Activated CD4-positive, alpha-beta T cell treated with anti-CD3 and anti-CD28 coated beads for 48 hours (primary cell): ENCODE measurements at places on chromosomes 2 and 18.

DNA sequence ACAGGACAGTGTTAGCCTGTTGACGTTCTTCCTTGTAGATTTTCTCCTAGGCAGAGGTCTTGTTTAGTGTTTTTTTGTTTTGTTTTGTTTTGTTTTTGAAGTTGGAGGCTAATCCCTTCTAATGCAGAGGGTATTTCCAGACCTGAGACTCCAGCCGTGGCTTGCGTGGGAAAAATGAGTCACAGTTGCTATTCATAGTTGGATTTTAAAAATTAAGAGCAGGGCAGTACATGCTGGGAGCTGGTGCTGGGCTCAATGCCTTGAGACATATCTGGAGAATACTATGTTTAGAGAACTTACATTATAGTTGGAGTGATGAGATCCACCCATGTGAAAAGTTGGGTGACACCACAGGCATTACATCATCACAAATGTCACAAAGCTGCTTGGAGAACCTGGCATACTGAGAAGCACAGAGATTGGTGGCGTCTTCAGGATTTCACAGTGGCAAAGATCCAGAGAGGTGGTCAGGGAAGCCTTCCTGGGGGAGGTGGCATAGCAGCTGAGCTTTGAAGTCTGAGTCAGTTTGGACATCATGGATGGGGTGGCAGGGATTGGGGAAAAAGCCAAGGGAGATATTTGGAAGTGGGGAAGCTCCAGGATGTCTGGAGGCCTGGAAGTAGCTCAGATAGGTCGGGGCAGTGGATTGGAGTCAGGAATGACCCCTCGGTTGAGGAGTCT is 249.4 kb downstream of the LOXHD1 start:
- no peak for DNase-seq

- DNase-seq: no peak
Measured at GRCh38 chr2:117693154-117693553, 121.3 kb upstream of the DDX18 start.

GRCh38 chr2:105470979-105471378 is 72.1 kb upstream of the FHL2 start:
- no peak for DNase-seq

DNA sequence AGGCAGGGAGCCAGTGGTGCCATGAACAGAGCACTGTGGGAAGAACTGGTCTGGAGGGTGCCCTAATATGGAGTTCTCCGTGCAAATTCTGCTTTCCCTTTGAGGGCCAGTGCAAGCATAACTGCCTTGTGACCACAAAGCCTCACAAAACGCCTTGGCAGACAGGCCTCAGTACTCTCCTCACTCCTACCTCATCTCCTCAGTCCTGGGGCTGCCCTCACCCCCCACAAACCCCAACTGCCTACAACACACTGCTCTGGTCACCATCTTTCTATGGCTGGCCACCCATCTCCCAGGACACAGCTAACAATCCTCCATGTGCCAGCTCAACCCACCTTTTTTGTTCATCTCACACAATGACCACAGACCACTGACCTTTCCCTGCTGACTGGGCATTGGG is 8.9 kb downstream of the COX5B start:
- DNase-seq: no peak

GRCh38 chr2:162676515-162676914 is 162.1 kb downstream of the KCNH7 start:
- no peak for DNase-seq

GRCh38 chr2:38745267-38745666 is 5.9 kb downstream of the SRSF7 start:
- DNase-seq: no peak

DNA sequence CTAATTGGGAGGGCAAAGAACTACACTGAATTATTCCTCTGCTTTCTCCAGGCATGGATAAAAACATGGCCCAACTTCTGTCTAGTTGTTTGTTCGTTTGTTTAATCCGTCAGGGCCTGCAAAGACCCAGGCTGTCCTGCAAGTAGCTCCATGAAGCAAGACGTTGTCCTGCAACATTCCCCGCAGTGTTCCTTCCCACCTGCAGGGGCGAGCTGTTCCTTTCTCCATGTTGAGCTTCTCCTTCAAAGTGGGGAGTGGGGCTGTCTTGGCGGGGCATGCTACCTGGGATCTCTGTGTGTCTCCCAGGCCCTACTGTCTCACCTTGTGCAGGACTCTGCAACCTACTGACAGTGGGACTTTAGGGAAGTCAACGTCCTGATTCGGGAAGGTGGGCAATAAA is 264.0 kb upstream of the SMIM21 start:
- no peak for DNase-seq

DNA sequence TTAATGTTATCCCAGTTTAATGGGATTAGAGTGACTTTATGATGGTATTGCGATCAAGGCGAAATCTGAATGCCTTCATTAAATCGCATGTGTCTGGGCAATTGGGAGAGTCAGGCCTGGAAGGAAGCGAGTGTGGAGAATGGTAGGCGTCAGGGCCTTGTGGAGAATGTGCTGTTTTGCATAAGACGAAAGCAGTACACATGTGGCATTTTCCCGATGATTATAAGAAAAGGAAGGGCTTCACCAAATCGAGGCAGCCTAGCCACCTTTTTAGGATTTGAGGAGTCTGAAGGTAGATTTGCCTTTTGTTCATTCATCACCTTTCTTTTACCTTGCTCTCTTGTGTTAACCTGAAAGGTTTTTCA is 1.0 kb downstream of the ZNF532 start:
- DNase-seq: no peak
